Left ventricle myocardium inferior (tissue), 1 donor: ENCODE measurements at places on chromosomes 7 and 10. TPM values are rescaled to one million over a fixed set of nuclear protein-coding genes. Genes with fewer than 3 reads are reported as not detected.

TSPAN12 gene
- 68.7 TPM for total RNA-seq

ANKRD1 gene
- total RNA-seq: 2,047 TPM

SPDYE9 gene
- total RNA-seq: not detected

GJC3 gene
- total RNA-seq: 0.27 TPM

ZNF503 gene
- 5.9 TPM for total RNA-seq

ADCY1 gene
- total RNA-seq: 2.8 TPM

MAP3K8 gene
- 7.0 TPM for total RNA-seq

FAM131B gene
- total RNA-seq: 0.47 TPM

- H3K4me1 ChIP-seq: no peaks in the 10 kb centered on the region
- no peak overlapping the region for H3K27ac ChIP-seq
- no peak for DNase-seq
Observed at GRCh38 chr10:37478381-37478780, 353.0 kb downstream of the ANKRD30A start.

DNA sequence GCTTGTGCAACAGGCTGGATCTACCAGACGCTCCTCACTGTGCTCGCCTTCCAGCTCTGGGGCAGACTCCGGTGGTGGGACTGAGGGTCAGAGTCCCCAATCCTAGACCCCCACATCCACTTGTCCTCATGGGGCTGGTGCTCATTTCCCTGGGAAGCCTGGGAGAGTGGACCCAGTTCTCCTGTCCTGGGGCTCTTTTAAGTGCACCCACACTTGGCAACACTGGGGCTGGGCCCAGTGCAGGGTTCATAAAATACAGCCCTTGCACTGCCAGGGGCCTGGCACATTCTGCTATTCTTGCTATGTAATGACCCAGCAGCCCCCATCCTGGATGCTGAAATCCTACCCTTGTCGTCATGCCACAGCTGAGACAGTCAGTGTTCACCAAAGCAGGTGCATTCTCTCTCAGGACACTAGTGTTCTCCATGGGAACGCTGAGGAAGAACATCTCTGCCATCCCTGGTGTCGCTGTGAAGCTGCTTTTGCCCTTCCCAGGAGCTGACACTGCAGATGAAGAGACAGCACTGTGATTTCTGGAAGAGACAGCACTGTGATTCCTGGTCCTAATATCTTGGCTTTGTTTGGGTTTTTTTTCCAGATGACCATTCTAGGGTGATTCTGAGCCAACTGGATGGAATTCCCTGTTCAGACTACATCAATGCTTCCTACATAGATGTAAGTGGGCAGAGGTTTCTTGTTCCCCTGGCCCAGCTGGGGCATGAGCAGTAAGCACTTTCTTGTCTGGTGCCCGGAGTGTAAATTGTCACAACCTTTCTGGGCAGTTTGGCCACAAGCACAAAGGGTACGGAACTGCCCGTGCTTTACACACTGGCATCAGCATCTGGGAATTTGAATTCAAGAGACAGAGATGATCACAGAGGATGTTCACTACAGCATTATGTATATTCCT lies 65.6 kb downstream of the MKI67 start:
- peaks cover 24% of the 10 kb centered on the region for H3K36me3 ChIP-seq
- H3K27ac ChIP-seq: no peak overlapping the region
- DNase-seq: no peak
- H3K4me3 ChIP-seq: no peak overlapping the region
- H3K4me1 ChIP-seq: peaks cover 44% of the 10 kb centered on the region
- H3K27me3 ChIP-seq: no peaks in the 10 kb centered on the region

DNA sequence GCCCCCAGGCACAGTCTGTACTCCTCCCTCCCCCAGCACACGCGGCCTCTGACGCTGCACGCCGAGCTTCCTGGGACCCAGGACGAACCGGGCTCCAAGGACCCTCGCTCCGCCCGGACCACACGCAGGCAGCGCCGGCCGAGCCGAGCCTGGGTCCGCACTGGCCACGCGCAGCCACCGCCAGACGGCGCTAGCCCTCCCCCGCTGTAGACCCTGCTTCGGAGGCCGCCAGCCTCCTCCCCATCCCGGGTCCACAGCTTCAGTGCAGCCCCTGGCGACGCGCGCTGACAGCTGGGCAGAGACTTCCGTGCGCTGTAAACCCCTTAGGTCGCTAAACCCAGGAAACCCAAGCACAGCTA lies 936 bp upstream of the TCERG1L start:
- H3K4me3 ChIP-seq: no peak overlapping the region
- peaks cover 14% of the 10 kb centered on the region for H3K4me1 ChIP-seq
- peaks cover 98% of the 10 kb centered on the region for H3K27me3 ChIP-seq
- DNase-seq: no peak
- H3K36me3 ChIP-seq: no peaks in the 10 kb centered on the region

- no peak for DNase-seq
- no peaks in the 10 kb centered on the region for H3K27me3 ChIP-seq
- H3K4me3 ChIP-seq: no peak overlapping the region
Observed at GRCh38 chr7:115060095-115060870, 138.4 kb downstream of the MDFIC start.

- no peak overlapping the region for H3K4me3 ChIP-seq
- H3K36me3 ChIP-seq: no peaks in the 10 kb centered on the region
- no peak overlapping the region for H3K27ac ChIP-seq
Observed at GRCh38 chr7:88344956-88345832, 38.5 kb upstream of the STEAP4 start.

GRCh38 chr7:80054356-80054755 lies 80.3 kb upstream of the GNAI1 start:
- no peaks in the 10 kb centered on the region for H3K4me1 ChIP-seq
- H3K4me3 ChIP-seq: no peak overlapping the region
- H3K27ac ChIP-seq: no peak overlapping the region
- DNase-seq: no peak

DNA sequence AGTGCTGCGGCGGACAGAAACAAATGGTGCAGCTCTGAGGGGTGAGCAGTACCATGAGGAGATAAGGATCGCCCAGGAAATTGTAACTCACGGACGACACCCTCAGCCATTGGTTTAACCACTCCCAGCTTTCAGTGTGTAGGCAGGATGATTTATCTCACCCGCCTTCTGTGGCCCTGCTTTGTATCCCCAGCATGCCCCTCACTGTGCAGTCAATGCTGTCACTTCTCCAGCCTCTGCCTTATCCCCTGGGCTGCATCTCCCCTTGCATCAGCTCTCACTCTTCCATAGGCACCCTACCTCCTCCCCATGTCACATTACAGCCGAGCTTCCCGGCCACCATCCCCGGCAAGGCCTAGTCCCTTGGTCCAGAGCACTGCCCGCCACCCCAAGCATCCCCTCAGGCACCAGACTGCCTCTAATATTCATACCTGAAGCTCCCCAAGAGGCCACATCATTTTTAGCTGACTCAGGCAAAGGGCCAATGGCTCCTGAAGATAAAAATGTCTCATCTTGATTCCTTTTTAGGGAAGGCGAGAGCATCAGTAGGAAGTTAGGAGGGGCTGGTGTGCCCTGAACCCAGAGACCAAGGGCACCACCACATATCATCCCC lies 77.1 kb downstream of the CARD11 start:
- no peak overlapping the region for H3K27ac ChIP-seq
- DNase-seq: no peak
- H3K36me3 ChIP-seq: no peaks in the 10 kb centered on the region
- H3K27me3 ChIP-seq: peaks cover 1% of the 10 kb centered on the region

GRCh38 chr7:135414850-135415439 lies 95.0 kb downstream of the CNOT4 start:
- no peak overlapping the region for H3K4me3 ChIP-seq
- DNase-seq: no peak
- no peak overlapping the region for H3K27ac ChIP-seq
- H3K27me3 ChIP-seq: no peaks in the 10 kb centered on the region

DNA sequence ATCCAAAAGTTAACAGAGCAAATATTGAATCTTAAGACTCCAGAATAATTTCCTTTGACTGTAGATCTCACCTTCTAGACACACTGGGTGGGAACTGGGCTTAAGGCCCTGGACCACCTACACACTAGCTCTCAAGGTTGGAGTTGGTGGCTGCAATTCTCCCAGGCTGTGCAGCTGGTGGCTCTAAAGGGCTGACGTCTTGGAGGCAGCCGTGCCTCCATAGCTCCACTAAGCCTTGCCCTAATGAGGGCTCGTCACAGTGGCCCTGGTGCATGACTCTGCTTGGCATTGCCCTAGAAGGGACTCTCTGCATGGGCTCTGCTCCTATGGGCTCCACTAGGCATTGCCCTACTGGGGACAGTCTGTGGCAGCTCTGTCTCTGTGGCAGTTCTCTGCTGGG lies 1005.2 kb downstream of the CCSER2 start:
- no peak overlapping the region for H3K4me3 ChIP-seq
- H3K27ac ChIP-seq: no peak overlapping the region
- H3K4me1 ChIP-seq: no peaks in the 10 kb centered on the region
- no peak for DNase-seq

GRCh38 chr7:105512415-105512814 lies 9.7 kb downstream of the PUS7 start:
- peaks cover 8% of the 10 kb centered on the region for H3K36me3 ChIP-seq
- no peak overlapping the region for H3K4me3 ChIP-seq
- no peaks in the 10 kb centered on the region for H3K27me3 ChIP-seq
- no peak overlapping the region for H3K27ac ChIP-seq
- no peak for DNase-seq

GRCh38 chr10:77463499-77463898 lies 174.1 kb downstream of the KCNMA1 start:
- H3K27me3 ChIP-seq: peaks cover 31% of the 10 kb centered on the region
- no peak overlapping the region for H3K27ac ChIP-seq
- H3K4me3 ChIP-seq: no peak overlapping the region
- no peak for DNase-seq
- no peaks in the 10 kb centered on the region for H3K4me1 ChIP-seq
- no peaks in the 10 kb centered on the region for H3K36me3 ChIP-seq

GRCh38 chr10:133401981-133402725 lies 8.2 kb downstream of the MTG1 start:
- peaks cover 93% of the 10 kb centered on the region for H3K36me3 ChIP-seq
- H3K27ac ChIP-seq: no peak overlapping the region
- no peak overlapping the region for H3K4me3 ChIP-seq
- no peak for DNase-seq
- H3K4me1 ChIP-seq: peaks cover 5% of the 10 kb centered on the region
- no peaks in the 10 kb centered on the region for H3K27me3 ChIP-seq

- H3K36me3 ChIP-seq: no peaks in the 10 kb centered on the region
- no peak overlapping the region for H3K4me3 ChIP-seq
- DNase-seq: no peak
- H3K4me1 ChIP-seq: peaks cover 5% of the 10 kb centered on the region
- no peak overlapping the region for H3K27ac ChIP-seq
Observed at GRCh38 chr7:585229-585711, 65.6 kb upstream of the PDGFA start.

GRCh38 chr10:112509558-112510291 lies 62.7 kb downstream of the VTI1A start:
- no peaks in the 10 kb centered on the region for H3K27me3 ChIP-seq
- H3K4me3 ChIP-seq: no peak overlapping the region
- no peaks in the 10 kb centered on the region for H3K36me3 ChIP-seq
- no peak overlapping the region for H3K27ac ChIP-seq

DNA sequence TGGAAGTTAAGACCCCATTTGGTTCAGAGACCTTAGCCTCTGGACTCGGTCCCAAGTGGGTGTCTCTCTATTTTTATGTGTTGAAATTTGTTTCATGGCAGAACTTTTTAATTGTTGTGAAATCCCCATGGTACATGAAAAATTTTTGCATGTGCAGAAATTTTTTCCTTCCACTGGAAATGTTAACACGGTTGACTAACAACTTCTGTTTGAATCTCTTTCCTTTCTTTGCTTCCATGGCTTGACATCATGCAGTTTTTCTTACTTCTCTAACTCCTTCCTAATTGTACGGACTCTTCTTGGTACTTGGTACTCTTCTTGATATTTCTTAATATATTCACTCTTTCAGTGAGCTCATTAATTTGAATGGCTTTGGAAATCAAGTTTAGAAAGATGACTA lies 18.3 kb downstream of the MDFIC start:
- no peak overlapping the region for H3K27ac ChIP-seq
- H3K36me3 ChIP-seq: no peaks in the 10 kb centered on the region
- H3K4me3 ChIP-seq: no peak overlapping the region
- H3K27me3 ChIP-seq: no peaks in the 10 kb centered on the region
- no peak for DNase-seq
